ENCODE measurements at places on chromosomes 13 and 19.

DNA sequence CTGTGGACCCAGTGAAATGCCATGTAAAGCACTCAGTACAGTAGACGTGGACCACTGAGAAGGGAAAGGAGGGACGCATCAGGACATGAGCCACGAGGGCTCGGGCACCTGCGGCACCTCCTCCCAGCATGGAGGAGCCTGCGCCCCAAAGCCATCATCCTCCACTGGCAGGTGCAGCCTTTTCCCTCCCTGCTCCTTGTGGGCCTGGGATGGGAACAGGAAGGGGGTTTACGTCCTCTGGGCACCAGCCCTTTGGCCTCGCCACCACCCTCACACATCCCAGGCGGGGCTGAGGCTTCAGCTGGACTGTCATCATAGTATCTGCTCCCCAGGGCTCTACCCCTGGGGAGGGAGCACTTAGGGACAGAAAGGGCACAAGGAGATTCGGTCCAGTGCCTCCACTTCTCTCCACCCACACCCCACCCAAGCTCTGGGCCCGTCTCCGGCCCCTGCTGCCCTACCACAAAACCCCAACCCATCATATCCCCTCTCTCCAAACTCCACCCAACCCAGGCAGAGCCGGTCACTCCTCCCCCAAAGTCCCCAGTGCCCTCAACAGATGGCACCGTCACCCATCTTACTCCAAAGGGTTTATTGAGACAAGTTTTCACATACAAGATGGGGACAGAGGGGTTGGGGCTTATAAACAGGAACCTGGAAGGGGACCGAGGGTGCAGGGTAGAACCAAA, 2.2 kb upstream of the PRKD2 start:
- DNase-seq: no peak

- no peak for DNase-seq
Measured at GRCh38 chr19:50505856-50506611, 5.0 kb downstream of the JOSD2 start.

DNA sequence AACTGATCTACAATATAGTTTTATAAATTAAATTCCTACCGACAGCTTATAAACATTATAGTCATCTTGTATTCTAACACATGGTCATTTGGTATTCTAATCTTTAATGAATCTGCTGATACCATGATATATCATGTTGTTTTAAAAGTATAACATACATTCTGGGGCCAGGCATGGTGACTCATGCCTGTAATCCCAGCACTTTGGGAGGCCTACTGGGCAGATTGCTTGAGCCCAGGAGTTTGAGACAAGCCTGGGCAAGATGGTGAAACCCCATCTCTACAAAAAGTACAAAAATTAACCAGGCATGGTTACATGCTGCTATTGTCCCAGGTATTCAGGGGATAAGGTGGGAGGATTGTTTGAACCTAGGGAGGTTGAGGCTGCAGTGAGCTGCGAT, 3.1 kb downstream of the ZNF383 start:
- no peak for DNase-seq

- DNase-seq: no peak
Measured at GRCh38 chr19:48817585-48818124, 6.8 kb upstream of the BCAT2 start.

GRCh38 chr19:56066152-56067023, 54.7 kb downstream of the ZNF787 start:
- DNase-seq: peak; percentile 70

GRCh38 chr19:279656-280055, 11.5 kb downstream of the PLPP2 start:
- no peak for DNase-seq

DNA sequence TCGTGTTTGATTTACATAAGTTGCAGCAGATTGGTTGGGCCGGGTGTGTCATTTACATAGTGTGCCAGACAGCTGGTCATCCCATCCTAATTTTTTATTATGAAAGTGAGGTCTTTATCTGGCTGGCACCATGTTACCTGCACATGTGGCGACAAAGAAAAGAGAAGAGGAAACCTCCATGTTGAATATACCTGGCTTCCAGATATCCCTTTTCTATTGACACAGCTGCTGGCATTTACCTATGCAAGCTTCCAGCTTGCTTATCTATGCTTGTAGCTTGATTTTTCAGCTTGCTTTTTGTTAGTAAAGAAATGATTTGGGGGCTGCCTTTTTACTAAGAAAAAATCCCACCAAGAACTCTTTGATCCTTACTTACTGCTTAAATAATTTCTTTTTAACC, 681.3 kb upstream of the SLITRK1 start:
- DNase-seq: no peak

GRCh38 chr13:50948601-50949000, 39.0 kb downstream of the RNASEH2B start:
- DNase-seq: no peak

DNA sequence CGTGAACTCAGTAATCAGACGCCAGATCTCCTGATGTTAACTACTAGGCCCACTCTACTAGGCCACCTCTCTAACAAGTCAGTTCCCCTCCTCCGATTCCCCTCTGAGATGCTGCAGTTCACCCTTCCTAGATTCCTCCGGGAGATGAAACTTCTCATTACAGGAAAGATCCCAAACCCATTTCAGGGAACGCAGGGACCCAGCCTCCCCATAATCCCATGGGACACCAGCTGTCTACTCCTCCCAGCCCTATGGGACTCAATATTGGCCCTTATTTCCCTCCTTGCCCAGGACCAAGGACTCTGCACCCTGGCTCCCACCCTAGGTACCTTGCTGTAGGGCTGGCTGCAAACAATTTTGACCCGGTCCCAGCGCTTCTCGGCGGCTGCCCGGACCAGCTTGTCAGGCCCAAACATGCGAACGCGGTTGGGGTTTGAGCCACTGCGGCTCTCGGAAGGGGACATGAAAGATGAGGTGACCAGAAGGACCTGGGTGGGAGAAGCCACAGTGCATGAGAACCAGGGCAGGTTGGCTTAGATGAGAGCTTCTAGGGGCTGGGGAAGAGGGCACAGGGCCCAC, 20.9 kb downstream of the XRCC1 start:
- DNase-seq: no peak

- DNase-seq: no peak
Measured at GRCh38 chr19:40692212-40692551, 1.7 kb upstream of the NUMBL start.

DNA sequence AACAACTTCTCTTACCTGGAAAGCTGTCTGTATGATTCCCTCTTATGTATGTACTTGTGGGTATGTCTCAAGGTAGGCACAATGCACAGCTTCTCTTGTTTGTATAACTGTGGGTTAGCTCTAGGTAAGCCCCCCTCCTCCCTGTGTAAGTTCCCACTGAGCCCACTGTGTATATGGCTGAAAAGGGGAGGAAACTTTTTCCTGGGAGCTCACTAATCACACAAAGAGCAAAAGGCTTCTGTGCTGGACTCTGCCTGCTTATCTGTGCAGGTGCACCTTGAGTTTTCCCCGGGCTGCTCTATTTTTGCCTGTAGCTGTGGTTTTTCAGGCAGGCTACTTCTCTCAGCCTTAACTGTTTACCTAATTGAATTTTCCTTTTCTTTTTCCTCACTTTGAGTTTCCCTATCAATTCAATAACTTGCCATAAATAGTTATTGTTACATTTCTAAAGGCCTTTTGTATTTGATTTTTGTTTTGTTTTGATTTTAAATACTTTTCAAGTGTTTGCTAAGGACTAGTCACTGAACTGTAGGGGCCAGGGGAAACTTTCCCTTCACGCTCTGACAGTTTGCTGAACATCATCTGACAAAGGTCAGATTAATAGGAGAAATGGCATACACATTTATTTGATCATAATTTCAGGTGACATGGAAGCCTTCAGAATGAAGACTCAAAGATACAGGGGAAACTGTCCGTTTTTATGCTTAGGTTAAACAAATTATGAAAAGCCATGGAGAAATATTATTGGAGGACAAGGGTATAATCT, 423.5 kb upstream of the ATXN8OS start:
- no peak for DNase-seq

GRCh38 chr19:14310055-14310454, 71.2 kb upstream of the ADGRE5 start:
- DNase-seq: no peak

Measured in activated CD8-positive, alpha-beta memory T cell treated with anti-CD3 and anti-CD28 coated beads, Interleukin-2, amount 10 ng/mL, durations not matched to agents 7 days and 5 days (primary cell).